ENCODE measurements at places on chromosomes 1 and 21.

GRCh38 chr21:34205811-34206571 lies 132.6 kb downstream of the MRPS6 start:
- peak; percentile 91 for DNase-seq

GRCh38 chr1:148308832-148309458 lies 156.9 kb upstream of the NBPF11 start:
- DNase-seq, result no peak

DNA sequence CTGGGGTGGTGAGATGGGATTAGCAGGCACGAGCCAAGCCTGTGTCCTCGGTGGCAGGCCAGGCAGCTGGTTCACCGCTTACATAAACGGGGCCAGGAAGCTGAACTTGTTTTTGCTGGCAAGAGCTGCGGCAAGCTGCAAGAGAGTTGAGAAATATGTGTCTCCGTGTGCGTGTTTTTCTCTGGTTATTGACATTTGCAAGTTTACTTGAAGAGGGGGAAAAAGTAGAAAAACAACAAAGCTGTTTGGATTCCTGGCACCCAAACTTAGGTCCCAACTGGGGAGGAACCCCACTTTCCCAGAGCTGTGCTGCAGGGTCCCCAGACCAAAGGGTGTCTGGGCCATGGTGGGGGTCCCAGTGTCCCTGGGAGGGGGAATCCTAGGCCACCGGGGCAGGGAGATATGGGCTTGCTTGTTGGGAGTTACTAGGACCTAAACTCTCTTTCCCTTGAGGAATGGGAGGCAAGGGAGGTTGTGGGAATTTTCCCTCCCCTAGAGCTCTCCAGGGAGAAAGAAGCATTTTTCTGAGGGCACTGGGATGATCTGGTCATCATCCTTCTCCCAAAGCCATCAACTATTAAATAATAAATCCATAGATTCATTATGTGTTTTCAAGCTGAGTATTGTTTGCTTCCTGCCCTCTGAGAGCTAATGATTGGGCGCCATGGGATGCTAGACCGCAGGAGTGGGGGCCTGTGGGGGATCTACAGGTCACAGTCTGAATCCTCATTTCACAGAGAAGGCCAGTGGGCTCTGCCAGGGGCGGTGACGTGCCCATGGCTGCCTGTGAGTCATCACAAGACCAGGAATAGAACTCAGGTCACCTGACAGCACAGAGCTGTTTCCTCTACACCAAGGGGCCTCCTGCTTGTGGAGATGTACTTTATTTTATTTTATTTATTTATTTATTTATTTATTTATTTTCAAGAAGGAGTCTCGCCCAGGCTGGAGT lies 14.8 kb downstream of the IL6R start:
- no peak for DNase-seq

- no peak for DNase-seq
These were observed at the start of gene SYT14 for GRCh38 chr1:209937996-209938959. SYT14 (plus strand) TSS chr1:209938217; CDS start chr1:209938265, 48 bp downstream.

- DNase-seq, result peak; percentile 81
These were observed 113.4 kb downstream of the DISP1 start for GRCh38 chr1:222928212-222928611.

DNA sequence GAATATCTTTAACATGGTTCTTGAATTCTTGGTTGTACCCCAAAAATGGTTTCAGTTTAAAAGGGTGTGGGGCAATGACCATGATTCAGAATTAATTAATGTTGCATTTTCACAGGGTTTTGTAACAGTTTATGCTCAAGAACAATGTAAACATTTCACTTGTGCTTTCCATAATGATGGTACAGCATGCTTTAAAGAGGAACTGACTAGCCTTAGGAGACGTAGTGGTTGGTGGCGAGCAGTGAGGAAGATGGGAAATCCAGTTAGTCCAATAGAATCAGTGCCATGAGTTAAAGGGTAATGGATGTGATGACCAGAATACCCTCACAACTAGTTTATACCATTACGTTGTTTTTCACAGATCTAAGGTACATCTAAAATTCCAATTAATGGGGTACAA lies 138.0 kb downstream of the HS2ST1 start:
- no peak for DNase-seq

GRCh38 chr1:32774950-32775634 lies 42.1 kb downstream of the YARS1 start:
- DNase-seq, result peak; percentile 16
